ENCODE measurements at places on chromosomes 12 and 14. TPM values are rescaled to one million over a fixed set of nuclear protein-coding genes. Genes with fewer than 3 reads are reported as not detected.

The A2ML1 gene
- not detected for polyA plus RNA-seq

The HOXC5 gene
- 0.26 TPM for polyA plus RNA-seq

The KCNH5 gene
- 0.16 TPM for polyA plus RNA-seq

The EMP1 gene
- polyA plus RNA-seq: 146 TPM

The TAMALIN gene
- polyA plus RNA-seq: 13.5 TPM

The USP44 gene
- polyA plus RNA-seq: not detected

The OAS2 gene
- not detected for polyA plus RNA-seq

DNA sequence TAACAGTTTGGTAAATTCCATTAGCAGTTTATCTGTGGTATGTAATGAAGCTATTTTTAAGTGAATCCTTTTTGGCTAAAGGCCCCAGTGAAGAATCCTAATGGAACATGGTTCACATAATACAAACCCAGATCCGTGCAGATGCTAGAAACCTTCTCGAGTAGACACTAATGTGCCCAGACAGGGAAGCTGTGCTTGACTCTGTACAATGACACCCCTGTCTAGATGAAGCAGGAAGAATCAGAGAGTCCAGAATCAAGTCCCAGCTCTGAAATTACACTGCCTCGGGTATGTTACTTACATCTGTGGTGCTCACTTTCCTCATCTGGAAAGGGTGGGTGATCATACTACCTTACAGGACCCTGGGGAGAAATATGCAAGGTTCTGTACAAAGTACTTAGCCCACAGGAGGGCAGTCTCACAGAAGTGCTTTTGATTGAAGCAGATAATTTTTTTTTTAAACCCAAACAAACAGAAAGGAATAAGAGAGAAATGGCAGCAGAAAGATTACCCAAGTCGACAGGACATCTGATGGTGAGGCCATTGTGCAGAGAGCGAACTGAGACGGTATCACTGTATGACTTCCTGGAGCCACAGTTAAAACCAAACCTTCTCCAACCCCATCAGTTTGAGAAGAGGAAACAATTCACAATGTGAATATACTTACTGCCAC, 8.5 kb downstream of the CRACR2A start:
- no peak for DNase-seq

GRCh38 chr12:92044435-92044834, 101.2 kb downstream of the BTG1 start:
- DNase-seq: no peak

- DNase-seq: peak; percentile 54
Observed at GRCh38 chr12:63151623-63152320, 771 bp upstream of the AVPR1A start.

GRCh38 chr12:6288235-6288634, 22.2 kb upstream of the PLEKHG6 start:
- DNase-seq: no peak

- DNase-seq: peak; percentile 74
Observed at GRCh38 chr14:61461808-61462275, 140.5 kb downstream of the PRKCH start.

GRCh38 chr12:113030875-113031525, 25.5 kb upstream of the DTX1 start:
- peak; percentile 54 for DNase-seq

GRCh38 chr12:75196865-75197264, 12.8 kb downstream of the KCNC2 start:
- no peak for DNase-seq

- DNase-seq: no peak
Observed at GRCh38 chr14:31700282-31701074, 139.3 kb downstream of the NUBPL start.

- DNase-seq: no peak
Observed at GRCh38 chr14:98651037-98651436, 621.0 kb downstream of the BCL11B start.

- no peak for DNase-seq
Observed at GRCh38 chr12:62247281-62248045, 12.7 kb upstream of the USP15 start.

- DNase-seq: no peak
Observed at GRCh38 chr12:111792155-111792855, 25.6 kb downstream of the ALDH2 start.

DNA sequence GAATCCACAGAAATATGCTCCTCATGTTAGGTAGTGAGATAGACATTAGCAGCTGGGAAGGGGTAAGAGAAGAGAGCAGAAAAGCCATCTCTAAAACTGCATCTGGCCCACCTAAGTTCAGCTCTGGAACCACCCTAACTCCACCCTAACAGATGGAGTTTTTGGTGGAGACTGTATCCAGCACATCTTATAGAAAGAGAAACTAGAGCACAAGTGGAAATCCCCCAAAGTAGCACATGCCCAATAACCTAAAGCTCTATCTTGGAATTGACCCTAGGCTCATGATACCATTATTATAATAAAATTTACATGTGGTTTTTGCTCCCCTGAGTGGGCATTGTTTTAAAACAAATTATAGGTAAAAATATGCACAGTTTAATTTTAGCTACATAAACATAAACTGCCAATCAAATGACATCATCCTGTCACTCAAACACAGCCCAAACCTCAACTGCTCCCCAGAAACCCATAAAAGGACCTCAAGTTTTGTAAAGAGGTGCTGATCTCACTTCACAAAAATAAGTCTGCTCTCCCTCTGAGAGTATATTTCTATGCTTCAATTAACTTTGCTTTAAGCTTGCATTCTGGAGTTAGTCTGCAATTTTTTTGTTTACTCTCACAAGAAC, 206.4 kb downstream of the PIK3C2G start:
- DNase-seq: no peak

- DNase-seq: no peak
Observed at GRCh38 chr14:66443785-66444184, 42.4 kb upstream of the CCDC196 start.

DNA sequence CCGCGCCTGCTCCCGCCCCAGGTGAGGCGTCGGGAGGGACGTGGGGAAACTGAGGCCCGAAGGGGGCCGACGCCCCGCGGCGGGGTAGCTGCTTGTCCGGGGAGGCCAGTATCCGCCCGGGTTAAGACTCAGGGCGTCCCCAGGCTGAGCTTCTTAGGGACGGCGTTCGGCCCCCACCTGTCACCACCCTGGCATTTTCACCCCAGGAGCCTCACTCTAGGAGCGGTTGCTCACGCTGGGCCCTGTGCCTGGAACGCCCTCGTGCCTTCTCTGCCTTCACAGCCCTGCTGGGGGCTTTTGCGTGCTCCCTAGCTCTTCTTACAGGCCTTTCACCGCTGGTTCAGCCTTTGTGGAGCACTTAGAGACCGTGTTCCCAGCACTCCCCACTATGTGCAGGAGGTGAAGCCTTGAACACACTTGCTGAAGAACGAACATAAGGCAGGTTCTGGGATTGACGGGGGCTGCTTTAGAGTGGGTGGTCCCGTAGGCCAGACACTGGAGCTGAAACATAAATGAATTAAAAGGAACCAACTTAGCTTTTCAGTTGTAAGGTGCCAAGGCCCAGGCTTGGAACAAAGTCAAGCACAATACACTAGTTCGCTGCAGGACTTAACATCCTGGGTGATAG, 601 bp downstream of the ZNF839 start:
- peak; percentile 52 for DNase-seq

- no peak for DNase-seq
Observed at GRCh38 chr12:100435957-100436356, 37.7 kb upstream of the NR1H4 start.

GRCh38 chr14:102986810-102987579, 64.5 kb downstream of the AMN start:
- DNase-seq: no peak

DNA sequence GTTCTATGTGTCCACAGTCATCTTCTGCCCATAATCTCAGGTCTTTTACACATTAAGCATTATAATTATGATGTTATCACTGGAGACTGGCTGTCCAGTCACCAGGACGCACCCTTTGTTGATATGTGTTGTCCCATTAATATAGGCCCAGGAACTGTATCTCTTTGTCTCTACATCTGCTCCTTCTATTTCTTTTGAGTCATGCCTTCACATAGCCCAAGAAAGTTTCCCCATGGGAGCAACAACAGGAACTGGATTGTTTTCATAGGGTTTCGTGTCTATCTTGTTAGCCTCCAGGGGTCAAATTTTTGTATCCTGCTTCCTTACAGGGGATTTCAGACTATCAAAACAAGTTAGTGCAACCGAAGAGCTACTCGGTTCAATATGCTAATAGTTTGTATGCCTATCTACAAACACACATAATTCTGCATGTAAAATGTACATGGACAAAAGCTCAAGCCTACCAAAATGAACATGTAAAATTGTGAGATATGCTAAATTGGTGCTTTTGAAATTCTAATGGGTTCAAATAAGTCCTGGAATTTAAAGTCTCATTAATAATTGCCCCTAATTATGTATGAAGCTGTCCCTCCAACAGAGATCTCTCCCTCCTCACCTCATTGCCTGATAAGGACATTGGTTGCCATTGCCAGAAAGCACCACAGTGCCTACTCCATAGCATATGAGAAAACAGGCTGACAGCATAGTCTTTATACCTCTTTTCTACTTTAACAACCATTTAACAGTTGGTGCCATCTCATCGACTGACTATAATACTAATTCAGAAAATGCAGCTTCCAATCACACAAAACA, 99.8 kb upstream of the DIO2 start:
- DNase-seq: no peak

DNA sequence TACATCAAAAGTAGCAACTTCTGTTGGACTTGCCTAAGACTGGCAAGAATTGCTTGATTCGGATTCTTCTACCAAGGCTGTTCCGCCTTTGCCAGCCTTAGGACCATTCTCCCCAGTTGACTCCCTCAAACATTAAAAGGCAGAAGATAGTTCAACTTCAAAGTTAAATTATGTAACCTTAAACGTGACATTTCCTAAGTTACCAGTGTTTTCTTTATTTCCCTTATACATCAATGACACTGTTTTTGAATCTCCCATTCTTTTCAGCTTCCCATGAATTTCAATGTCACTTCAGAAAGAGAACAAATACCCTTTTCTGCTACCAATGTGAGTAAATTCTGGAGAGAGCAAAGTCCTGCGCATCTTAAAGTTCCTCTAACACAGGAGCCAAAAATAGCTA, 25.2 kb downstream of the CAPRIN2 start:
- DNase-seq: no peak

GRCh38 chr12:113823016-113823415, 143.1 kb downstream of the RBM19 start:
- DNase-seq: no peak

DNA sequence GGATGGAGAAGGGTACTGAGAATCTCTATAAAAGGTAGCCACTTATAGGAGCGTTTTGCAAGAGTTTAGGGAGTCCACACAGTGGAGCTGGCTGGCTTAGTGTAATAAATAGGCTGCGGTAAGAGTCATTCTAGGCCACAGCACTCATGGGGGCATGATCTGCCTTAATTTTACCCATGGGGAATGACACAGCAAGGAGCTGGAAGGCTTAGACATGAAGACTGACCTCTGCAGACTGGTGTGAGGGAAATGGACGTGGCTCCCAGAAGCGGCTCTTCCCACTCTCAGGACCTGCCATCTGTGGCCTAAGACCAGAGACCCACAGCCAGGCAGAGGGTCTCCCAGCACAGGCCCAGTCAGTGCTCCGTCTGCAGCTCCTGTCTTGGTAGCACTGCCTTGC, 173.3 kb downstream of the PPM1H start:
- no peak for DNase-seq

GRCh38 chr12:84585776-84586395, 326.7 kb downstream of the SLC6A15 start:
- DNase-seq: peak; percentile 62

DNA sequence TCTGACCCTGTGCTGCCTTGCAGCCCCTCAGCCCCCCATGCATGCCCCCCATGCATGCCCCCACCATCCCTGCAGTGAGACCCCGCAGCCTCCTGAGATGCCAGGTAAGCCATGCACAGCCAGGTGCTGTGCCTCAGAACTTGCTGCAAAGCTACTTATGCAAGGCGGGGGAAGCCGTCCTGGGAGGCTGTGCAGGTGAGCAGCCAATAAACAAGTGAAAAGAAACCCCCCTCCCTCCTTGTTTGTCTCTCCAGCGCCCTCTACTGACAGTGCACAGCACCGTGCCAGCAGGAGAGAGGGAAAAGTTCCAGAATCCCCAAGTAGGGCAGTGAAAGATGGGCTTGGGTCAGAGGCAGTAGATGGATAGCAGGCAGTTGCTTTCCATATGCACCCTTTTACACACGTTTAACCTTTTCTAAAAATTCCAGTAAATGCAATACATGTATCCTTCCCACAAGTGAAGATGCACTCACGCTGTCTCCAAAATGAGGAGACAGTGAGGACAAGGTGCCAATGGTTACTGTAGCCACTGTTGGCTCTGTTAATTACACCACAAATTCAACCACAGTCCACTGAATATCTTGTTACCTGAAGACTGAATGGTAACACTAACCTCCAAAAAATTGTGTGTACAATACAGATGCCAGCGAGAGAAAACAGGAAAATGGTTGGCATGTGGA, 18.0 kb downstream of the TNFAIP2 start:
- no peak for DNase-seq

GRCh38 chr12:50246197-50246865, 37.0 kb downstream of the LIMA1 start:
- DNase-seq: no peak

GRCh38 chr12:27711967-27712366, 1.3 kb downstream of the MRPS35 start:
- DNase-seq: no peak

DNA sequence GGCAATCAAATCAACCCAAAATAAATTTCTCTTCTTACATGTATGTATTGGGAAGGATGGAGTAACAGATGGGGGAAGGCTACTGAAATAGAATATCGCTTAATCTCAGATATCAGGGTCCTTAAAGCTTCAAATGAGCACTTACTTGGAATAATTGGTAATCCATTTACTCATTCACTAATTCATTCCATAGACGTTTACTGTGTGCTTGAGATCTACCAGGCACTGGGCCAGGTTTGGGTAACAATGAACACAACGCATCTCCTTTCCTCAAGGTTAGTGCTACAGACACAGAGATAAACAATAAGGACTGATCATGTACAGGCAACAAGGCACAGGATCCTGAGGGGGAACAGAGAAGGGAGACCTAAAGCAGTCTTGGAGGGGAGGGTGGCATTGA, 54.4 kb upstream of the KRR1 start:
- DNase-seq: no peak

DNA sequence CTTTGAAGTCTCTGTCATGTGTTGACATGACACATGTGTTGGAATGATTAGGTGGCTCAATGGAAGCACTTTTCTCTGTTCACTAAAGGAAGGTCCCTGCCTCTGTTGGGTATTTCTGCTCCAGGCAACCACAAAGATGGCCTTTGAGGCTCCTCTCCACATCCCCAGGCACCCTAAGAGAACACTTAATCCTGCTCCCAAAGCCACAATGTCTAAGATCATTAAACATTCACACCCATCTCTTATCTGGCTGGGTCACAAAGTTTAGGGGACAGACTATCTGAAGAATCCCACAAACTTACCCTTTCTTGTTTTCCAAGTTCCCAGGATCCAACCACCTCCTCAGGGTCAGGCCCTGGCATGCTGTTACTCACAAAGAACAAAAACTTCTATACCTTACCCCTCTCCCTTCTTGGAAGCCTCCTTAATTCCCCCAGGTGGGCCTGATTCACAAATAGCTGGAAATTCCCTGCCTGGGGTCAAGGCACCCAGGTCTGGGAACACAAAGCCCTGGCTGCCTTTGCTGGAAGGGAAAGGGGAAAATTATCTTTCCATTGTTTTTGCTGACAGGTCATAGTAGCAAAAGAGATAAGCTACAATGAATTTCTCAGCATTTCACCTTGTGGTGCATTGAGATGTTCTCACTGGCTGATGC, 333.7 kb downstream of the PCNX1 start:
- no peak for DNase-seq

All from muscle of arm (tissue), 14 donors.